ENCODE measurements at places on chromosomes 7 and 10.

DNA sequence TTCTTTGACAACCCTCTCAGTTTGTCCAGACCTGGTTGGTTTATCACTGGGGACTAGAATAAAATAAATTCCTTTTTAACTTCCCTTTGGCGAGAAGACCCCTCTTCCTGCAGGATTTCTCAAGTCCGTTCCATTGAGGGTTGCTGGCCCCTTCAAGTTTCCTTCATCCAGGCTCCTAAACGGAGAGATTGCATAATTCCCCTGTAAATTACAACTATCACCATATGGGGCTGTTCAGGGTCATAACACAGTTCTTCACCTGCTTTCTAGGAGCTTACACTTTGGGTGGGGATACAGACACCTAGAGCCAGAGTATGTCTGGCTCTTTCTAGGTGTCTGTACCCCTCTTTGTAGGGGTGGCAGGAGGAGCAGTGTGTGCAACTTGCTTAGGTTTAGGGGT lies 3.3 kb upstream of the COPS6 start:
- DNase-seq, result no peak

GRCh38 chr10:4407783-4408182 lies 418.2 kb upstream of the AKR1E2 start:
- DNase-seq, result no peak

DNA sequence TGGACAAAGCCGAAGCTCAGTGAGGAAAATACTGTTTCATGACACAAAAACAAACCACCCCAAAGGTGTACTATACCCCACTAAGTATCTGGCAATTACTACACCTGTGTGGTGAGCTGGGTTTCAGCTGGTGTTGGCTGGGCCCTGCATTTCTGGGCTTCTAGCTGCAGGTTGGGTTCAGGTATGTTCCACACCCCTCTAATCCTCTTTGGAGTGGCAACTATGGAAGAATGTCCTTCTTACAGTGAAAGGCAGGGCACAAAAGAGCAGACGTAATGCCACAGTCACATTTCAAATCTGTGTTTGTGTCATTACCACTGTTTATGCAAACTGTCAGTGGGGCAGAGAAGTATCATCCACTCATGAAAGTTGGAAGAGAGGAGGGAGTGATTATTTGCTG lies 201.5 kb upstream of the FZD1 start:
- DNase-seq, result no peak

- DNase-seq, result no peak
These were observed 244.3 kb upstream of the KCND2 start for GRCh38 chr7:120028636-120029035.

- DNase-seq, result peak; percentile 69
These were observed 190.4 kb downstream of the SKIDA1 start for GRCh38 chr10:21334891-21335696.

DNA sequence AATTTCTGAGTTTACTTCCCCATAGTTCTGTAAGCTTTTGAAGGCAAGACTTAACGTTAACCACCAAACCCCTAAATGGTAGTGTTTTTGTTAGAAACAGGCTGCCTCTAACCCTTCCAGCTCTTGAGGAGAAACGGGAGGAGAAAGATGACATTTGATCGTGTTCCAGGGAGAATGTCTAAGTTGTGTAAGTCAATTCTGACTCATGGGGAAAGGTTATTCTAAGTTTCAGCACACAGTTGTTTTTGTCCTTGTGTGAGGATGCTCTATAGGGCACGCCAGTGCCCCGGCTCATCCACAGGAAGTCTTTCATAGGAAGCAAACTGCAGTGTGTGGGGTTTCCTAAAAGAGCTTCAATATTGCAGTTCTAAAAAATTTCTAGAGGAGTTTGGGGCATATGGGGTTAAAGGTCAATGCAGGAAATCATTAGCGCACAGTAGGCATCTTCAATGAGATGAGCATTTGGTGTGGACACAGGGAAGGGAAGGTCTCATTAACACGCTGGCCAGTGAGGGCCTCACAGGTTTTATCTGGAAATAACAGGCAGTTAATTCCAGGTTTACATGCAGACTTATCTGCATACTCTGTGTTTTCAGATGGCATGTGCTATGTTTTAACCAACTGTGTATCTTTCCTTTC lies 638.2 kb upstream of the IGFBP3 start:
- DNase-seq, result no peak

GRCh38 chr10:29849886-29850285 lies 209.5 kb downstream of the JCAD start:
- DNase-seq, result no peak

DNA sequence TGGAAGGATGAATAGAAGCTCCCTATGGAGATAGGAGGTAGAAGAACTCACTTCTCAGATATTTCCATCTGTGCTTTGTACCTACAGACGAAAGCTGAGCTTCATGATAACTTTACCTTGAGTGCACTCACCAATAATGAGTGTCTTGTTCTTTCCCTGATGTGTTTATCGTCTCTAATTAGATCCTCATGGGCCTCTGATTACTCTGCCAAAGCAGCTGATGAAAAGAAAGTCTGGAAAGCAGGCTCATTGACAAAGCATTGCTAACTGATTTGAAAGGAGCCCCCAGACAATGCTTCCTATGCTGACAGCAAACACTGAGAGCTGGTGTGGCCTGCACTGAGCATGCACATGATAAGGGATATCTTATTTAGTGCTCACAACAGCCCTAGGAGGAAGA lies 183.9 kb upstream of the GHITM start:
- DNase-seq, result no peak

- DNase-seq, result peak; percentile 71
These were observed 242.4 kb downstream of the KIAA1217 start for GRCh38 chr10:24451325-24451820.

DNA sequence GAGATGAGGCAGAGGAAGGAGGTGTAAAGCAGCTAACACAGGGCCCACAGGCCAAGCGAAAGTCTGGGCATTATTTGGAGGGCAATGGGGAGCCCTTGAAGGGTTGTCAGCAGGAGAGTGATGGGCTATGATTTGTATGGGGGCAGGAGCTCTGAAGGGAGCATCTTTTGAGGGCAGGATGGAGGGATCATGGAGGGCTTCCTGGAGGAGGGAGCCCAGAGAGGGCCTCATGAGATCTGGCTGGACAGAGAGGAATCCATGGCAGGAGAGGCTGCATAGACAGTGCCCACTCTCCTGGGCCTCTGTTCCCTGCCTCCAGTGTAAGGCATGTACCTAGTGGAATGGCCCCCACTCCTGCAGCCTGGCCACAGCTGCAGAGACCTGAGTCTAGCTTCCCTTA lies 136.6 kb upstream of the PPIF start:
- DNase-seq, result no peak

DNA sequence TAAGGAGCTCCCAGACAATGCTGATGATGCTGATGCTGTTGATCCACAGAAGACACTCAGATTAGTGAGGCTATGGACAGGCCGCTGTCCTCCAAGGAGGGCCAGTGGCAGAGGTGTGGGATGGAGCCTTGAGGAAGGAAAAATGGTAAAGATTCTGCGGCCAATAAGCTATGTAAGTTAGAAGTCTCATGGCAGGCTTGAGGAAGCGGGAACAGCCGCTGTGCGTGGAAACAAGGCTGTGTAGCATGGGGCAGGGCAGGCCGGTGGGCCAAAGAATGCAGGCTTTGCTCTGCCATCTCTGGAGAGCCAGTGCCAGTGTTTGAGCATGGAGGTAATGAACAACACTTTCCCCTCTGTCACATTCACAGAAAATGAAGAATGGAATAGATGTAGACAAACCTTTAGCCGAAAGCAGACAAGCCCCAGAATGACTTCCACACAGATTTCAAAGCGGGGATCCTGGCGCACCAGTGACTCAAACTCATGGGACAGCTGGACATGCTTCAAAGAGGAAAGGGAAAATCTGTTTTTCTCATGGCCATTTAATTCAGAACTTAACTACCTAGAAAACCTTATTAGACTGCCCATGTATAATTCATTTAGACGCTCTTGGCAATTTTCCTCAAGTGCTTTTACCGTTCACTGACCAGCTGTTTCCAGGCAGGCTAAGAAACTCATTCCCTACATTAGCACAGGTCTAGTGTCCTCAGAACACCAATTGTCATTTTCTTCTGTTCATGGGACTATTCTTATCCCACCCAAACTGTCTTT lies 16.9 kb upstream of the FIGNL1 start:
- DNase-seq, result no peak

- DNase-seq, result no peak
These were observed 139.0 kb upstream of the ASAH2 start for GRCh38 chr10:50390302-50390701.

- no peak for DNase-seq
These were observed 82.6 kb upstream of the ZMIZ1 start for GRCh38 chr10:78985973-78986818.

- DNase-seq, result no peak
These were observed 32.6 kb downstream of the GBX1 start for GRCh38 chr7:151134743-151135524.

DNA sequence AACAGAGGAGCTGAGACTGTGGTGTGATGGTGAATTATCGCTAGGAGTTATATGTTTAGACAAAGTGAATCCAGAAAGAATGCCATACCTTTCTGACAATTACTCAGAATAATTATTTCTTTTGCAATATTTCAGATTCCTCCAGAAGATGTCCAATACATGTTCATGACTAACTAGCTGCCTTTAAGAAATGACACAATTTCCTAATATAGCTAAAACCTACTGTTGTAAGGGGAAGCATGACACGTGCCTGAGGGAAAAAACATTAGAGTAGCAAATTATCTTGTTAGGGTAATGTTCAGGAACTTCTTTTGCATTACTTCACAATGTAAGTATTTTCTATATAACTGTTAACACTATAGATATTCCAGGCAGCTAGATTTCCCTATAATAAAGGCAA lies 150.3 kb downstream of the COL28A1 start:
- DNase-seq, result no peak

GRCh38 chr10:58920655-58921003 lies 255.8 kb upstream of the PHYHIPL start:
- no peak for DNase-seq

DNA sequence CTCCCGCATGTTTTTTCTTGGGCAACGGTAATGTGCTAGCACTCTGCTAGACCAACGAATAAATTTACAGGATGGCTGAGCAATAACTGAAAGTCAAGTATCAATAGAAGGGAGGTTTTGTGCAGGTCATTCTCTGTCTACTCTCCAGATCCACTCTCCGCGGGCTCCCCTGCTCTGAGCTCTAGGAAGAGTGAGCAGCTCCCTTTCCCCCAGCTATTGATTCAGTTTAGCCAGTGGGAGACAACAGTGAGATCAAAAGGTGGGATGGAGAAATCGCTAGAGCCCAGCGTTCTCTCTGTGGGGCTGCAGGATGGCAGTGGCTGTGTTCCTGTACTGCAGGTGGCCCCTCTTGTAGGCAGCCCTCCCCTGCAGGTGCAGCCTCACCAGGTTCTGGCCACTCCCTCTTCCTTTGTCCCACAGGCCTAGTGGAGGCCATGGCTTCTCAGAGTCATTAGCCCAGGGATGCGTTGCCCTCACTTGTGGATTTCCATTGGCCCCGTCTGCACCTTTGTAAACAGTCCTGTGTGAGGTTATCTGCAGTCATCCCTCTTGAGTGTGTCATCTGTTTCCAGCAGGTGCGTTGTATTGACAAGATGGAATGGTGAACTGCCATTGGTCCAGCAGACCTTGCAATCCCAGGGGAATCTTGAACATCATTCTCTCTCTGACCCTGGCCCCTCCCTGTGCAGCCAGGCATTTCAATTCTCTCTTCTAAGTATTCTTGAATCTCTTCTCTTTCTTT lies 11.1 kb downstream of the MSRB2 start:
- DNase-seq, result peak; percentile 47

GRCh38 chr7:131057794-131058070 lies 269.9 kb upstream of the MKLN1 start:
- DNase-seq, result no peak

- peak; percentile 61 for DNase-seq
These were observed 339.0 kb downstream of the RNLS start for GRCh38 chr10:88243836-88244730.

DNA sequence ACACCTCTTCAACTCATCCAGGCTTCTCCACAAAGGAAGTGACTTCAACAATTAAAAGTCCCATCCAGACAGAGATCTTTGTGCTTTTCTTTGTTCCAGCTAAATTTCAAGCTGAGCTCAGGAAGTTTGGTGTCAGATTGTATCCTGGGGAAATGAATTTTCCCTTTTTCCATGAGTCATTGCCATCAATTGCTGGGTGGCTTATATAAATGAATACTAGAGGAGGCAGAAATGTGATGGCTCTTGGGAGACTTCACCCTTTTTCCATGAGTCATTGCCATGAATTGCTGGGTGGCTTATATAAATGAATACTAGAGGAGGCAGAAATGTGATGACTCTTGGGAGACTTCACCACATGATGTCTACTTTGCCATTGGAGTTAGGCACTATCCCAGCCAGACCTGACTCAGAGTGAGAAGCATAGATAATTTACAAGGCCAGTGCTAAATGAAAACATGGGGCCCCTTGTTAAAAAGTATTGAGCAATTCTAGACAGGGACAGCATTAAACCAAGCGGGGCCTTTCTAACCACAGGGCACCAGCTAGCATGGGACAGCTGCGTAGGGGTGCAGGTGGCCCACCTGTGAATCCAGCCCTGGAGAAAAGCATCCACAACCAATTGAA lies 339.2 kb upstream of the PODXL start:
- peak; percentile 70 for DNase-seq
